GM12891 (cell line): ENCODE measurements at places on chromosomes 2 and 18.

- DNase-seq: no peak
These were observed 123.7 kb upstream of the KLF7 start for GRCh38 chr2:207289295-207290018.

DNA sequence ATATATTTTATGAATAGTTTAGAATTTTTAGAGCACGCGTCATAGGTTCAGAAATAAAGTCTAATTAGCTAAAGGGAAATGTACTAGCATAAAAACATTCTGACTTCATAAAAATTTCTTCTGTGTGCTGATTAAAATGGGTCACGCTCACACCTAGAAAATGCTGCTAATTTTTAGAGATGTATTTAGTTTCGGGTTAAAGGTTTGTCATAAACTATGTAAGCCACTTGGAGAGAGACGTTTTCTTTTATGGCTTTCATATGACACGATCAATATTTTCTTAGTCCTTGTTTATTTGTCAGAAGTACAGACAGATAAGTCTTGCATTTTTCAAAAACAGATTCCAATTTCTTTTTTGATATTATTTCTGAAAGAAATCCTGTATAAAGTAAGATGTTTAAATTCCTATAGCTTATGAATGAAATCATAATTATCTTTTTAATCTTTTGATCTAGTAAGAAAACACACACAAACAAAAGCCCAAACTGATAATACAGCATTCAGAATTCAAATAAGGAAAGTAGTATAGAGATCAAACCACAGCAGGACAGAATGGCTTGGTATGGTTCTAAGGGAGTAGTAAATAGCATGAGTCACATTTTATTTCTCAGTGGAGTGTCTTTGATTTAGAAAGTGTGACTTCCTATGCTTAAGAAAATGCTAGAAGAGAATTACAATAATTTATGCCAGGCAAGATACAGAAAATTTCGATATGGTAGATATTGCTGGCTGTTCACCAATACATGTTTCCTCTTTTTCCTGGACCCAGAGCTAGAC, 236.6 kb downstream of the GPD2 start:
- no peak for DNase-seq

DNA sequence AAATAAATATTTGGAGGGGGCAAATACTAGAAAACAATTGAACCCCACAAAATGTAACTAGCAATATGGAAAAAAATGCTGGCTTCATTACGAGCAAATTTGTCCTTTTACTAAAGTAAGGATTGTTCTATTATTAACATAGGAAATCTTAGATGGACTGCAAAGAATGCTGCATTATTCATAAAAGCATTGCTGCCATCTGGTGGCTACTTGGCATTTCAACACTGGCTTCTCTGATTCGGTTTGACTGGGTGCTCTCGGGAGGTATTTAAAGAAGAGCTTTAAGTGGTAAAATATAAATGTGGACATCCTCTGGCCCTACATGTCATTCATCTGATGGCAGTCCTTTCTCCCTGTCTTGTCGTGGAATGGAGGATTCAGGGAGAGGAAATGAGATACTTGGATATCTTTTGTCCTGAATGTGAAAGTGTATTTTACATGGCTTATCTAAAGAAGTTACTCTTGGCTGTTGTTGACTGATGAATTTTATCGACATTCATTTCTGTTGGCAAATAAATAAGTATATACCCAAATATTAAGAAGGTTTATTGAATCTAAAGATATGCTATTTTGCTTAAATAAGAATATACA, 130.2 kb downstream of the ARHGAP15 start:
- DNase-seq: no peak

GRCh38 chr2:10039658-10040410, 3.5 kb upstream of the KLF11 start:
- DNase-seq: no peak

DNA sequence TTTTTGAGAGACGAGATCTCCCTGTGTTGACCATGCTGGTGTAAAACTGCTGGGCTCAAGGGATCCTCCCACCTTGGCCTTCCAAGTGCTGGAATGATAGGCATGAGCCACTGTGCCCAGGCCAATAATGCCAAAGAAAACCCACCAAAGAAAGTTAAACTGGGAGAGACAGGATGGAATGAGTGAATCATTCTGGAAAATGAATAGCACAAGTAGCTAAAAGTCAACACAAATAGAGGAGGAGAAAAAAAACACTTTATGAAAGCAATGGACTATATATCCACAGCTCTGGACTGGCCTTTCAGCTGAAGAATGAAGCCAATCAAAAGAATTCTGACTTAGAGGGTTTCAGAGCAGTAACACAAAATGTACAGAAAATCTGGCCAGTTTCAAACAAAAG, 23.9 kb downstream of the IAH1 start:
- no peak for DNase-seq

DNA sequence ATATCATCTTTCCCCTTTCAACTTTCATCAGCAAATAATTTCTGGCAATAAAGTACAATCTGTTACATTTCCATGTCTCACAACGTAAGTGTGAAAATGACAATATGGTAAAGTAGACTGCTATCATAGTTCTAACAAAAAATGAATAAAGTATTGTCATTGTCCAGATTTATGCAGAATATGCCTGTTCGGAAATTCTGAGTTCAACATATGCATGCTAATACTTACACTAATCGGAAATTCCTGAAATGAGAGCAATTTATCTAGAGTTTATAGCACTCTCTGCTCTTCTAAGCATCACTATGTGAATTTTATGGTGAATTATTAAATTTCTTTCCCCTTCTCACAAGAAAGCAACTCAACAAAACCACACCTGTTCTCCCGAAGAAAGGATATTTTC, 8.1 kb downstream of the CWC22 start:
- DNase-seq: no peak

- no peak for DNase-seq
These were observed 39.8 kb upstream of the AAK1 start for GRCh38 chr2:69683170-69683971.

- no peak for DNase-seq
These were observed 66.0 kb upstream of the ITGA6 start for GRCh38 chr2:172361360-172361759.

DNA sequence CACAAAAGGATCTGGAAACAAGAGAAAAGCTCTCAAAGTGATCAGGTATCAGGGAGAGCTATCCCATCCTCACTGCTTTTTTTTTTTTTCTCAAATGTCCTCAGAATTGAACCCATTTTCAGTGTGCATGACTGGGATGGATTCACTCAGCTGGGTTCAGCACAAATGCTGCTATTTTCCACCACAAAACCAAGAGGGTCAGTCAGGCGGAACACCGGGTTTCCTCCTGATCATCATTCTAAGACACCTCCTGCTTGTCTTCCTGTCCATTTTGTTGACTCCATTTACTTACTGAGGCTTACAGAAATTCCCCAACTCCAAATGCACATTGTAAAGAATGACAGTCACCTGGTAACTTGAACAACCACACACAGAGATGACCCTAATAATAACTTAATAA, 39.9 kb downstream of the CYRIA start:
- no peak for DNase-seq

DNA sequence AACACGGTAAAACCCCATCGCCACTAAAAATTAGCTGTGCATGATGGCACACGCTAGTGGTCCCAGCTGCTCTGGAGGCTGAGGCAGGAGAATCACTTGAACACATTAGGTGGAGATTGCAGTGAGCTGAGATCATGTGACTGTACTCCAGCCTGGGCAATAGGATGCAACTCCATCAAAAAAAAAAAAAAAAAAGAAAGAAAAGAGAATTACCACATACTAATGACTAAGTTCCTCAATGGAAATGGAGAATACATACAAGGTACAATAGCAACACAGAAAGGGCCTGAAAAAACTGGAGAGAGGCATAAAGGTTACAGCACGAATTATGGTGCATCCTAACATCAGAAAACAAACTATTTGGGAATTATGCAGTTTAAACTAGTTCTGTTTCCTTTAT, 81.3 kb downstream of the CDH2 start:
- DNase-seq: no peak

GRCh38 chr2:63765117-63765516, 76.6 kb upstream of the UGP2 start:
- DNase-seq: no peak

- DNase-seq: no peak
These were observed 140.8 kb upstream of the SETBP1 start for GRCh38 chr18:44539926-44540325.

- no peak for DNase-seq
These were observed 40.4 kb downstream of the SERTAD2 start for GRCh38 chr2:64613276-64613675.

DNA sequence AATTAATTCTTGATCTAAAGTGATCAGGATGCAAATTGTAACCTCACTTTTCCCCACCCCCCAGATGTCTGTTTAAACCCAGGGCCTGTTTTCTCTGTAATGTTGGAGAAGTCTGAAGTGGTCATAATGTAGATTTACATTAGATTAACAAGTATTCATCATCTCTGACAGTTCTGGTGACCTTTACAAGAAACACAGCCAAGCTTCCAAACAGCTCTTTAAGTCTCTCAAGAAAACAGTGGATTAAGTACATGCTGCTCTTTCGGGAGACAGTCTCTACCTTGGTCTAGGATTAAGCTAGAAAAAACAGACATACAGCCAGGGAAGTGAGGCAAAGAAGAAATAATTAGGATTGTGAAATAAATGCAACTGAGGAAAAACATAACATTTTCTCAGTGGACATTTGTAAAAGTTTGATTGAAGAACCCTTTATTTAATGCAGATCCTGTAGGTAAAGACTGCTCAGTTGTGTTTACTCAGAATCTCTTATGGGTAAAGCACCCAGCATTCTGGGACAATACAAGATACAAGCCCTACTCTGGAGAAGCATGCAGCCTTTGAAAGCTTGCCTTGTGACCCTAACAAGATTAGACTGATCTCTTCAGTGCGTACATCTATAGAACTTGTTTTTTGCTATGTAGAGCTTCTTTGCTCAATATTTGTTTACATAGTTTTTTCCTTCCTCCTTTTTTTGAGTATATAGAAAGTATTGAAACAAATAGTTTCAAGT, 203.9 kb downstream of the PHLPP1 start:
- no peak for DNase-seq

- DNase-seq: no peak
These were observed 78.1 kb downstream of the IRS1 start for GRCh38 chr2:226721541-226721940.

DNA sequence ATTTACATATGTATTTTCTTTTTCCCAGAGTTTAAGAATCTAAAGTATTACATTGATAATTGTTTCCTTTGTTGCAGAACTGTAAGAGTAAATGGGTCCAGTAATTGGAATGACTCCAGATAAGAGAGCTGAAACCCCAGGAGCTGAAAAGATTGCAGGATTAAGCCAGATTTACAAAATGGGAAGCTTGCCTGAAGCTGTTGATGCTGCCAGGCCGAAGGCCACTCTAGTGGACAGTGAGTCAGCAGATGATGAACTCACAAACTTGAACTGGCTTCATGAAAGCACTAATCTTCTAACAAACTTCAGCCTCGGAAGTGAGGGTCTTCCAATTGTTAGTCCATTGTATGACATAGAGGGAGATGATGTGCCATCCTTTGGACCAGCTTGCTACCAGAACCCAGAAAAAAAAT, 183.8 kb upstream of the STON1 start:
- DNase-seq: no peak

DNA sequence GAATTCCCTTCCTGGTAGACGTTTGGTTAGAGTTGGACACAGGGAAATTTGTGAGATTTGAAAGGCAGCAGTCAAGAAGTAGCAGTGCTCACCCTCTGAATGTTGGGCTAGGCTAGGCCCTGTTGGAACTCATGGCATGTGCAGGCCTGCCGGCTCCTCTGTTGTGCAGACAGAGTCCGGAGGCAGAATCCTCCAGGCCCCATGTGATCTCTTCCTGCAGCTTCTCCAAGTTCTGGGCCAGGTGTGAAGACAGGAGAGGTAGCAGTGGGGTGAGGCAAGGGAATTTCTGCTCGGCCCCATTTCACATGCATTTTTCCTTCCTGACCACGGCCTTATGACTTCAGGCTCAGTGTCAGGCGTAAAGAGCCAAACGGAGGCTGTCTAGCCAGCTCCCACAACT, 36.9 kb upstream of the RAB31 start:
- no peak for DNase-seq

GRCh38 chr2:25920336-25920735, 42.0 kb upstream of the ASXL2 start:
- DNase-seq: no peak

- DNase-seq: no peak
These were observed 34.0 kb downstream of the PIGN start for GRCh38 chr18:62152844-62153243.
